NCI-H2227 treated with DMSO at 0.1 percent for 48 hours (cell line): ENCODE measurements at places on chromosomes 5 and 9.
A peak's percentile ranks its signal among the peaks of the same experiment; 100 is the strongest.

- no peak for DNase-seq
Measured at GRCh38 chr5:39058178-39058921, 15.8 kb downstream of the RICTOR start.

- no peak for DNase-seq
Measured at GRCh38 chr9:96651626-96652025, 3.5 kb downstream of the PRXL2C start.

GRCh38 chr5:131386779-131387178 is 122.9 kb downstream of the CDC42SE2 start:
- no peak for DNase-seq

- no peak for DNase-seq
Measured at GRCh38 chr9:7996558-7996957, 197.0 kb upstream of the DMAC1 start.

GRCh38 chr5:37734114-37734513 is 105.7 kb downstream of the GDNF start:
- no peak for DNase-seq

GRCh38 chr9:32378496-32378895 is 5.9 kb upstream of the ACO1 start:
- peak; percentile 31 for DNase-seq

DNA sequence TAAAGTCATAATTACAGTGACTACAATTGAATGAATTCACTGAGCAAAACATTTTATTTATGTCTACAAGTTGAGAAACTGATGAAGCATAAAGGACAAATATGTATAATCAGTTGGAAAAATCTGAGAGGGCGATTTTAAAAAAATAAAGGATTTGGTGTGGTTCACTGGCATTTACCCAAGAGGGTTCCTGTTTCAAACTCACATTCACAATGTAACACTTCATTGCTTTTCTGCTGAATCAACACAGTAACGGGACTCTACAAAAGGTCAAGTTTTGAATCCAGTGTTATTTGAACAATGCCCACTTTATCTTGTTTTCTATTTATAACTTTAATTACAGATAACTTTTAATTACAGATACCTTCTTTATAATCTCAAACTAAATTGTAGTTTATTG is 138.6 kb downstream of the NUDT12 start:
- no peak for DNase-seq

DNA sequence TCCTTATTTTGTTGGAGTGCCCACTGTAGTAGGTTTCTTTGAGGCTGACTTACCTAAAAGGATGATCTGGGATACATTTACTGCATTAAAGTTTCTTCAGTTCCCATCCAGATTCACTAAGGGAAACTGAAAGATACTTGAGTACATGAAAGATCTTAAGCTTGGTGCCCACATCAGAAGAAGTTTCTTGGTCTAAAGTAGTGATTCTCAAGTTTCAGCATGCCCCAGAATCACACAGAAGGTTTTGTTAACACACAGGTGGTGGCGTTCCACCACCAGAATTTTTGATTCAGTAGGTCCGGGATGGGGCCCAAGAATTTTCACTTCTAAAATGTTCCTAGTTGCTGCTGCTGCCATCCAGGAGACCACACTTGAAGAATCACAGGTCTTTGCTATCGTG is 171.0 kb downstream of the ZNF462 start:
- no peak for DNase-seq

- DNase-seq, result no peak
Measured at GRCh38 chr5:174310243-174310642, 264.7 kb downstream of the NSG2 start.

DNA sequence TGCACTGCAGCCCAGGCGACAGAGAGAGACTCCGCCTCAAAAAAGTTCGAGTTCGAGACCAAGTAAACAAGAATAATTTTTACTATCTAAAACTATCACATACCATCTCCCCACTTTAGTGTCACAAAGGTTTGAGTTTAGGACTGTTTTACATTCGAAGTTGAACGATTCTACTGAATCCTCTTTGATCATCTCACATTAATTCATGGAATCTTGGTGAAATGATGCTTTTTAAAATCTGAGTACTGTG is 715 bp upstream of the RPS6 start:
- DNase-seq, result no peak

GRCh38 chr9:106716820-106717219 is 146.1 kb upstream of the ZNF462 start:
- no peak for DNase-seq

GRCh38 chr9:113468716-113469448 is 5.4 kb downstream of the RGS3 start:
- DNase-seq, result no peak

GRCh38 chr5:102216678-102217077 is 79.4 kb downstream of the SLCO4C1 start:
- no peak for DNase-seq

GRCh38 chr5:91049112-91049511 is 334.0 kb downstream of the ARRDC3 start:
- DNase-seq, result no peak

GRCh38 chr9:86921151-86921923 is 26.0 kb downstream of the GAS1 start:
- DNase-seq, result no peak

DNA sequence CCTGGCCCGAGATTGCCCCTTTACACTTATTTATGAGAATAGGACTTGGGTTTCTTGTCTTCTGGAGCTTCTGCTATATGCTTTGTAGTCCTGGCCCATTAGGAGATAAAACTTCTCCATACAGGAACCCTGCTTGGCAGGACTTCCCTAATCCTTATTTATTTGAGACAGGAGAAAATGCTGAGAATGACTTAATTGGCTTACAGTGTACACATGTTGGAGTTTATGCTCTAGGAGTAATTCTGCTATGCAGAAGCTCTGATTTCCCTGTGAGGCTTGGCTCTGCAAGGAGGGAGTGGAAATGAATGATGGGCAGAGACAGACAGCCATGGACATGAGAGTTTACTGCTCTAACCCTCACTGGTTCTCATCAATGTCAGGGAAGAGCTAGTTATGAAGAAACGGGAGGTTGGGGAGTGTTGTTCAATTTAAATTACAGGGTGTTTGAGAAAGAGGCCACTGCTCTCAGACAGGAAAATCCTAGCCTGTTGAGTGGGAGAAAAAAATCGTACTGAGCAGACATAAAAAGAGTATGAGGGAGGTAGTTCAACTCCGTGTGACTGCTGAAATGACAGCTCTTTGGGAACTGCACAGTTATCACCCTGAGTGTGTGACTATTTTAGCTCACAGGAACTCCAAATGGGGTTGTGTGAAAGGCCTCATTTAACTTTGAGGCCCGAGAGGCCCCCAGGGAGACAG is 37.5 kb downstream of the ACTBL2 start:
- DNase-seq, result no peak

- DNase-seq, result no peak
Measured at GRCh38 chr5:134460551-134460950, 48.9 kb upstream of the CDKN2AIPNL start.

DNA sequence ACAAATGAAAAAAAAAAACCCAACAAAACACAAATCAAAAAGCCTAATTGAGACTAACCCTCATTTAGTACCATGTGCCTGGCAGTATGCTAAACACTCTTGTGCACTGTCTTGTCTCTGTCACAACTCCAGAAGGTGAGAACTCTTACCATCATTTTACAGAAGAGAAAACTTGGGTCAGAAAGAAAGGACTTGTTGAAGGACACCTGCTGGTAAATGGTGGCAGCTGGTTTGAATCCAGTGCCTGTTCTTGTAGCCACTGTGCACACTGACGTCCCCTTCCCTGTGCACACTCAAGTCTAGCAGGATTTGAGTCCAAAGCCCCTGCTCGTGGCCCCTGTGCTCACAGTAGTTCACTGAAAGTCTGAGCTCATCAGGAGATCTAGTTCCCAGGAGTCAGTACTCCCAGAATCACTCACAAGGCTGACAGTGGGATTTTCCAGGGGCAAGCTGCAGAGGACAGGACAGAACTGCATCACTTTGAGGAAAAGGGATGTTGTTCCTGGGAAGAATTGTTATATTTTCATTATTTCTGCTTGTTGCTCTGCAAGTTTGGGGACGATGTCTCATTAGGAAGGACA is 43.0 kb upstream of the HSD17B4 start:
- no peak for DNase-seq

DNA sequence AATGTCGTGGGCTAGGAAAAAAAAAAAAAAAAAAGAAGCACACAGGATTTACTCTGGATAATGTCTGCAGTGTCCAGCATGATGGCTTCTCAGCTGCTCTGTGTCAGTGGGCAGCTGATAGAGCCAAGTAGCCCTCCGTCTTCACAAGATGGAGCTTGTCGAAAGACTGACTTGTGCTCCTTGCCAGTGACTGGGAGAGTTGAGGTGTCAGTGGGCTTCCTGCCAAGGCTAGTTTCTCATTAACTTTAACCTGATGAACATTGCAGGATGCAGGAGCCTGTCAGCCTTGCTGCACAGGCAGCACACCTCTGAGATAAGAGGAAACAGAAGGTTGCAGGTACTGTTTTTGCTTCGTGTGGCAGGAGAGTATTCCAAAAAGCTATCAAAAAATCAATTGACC is 171.4 kb upstream of the SGCD start:
- no peak for DNase-seq

DNA sequence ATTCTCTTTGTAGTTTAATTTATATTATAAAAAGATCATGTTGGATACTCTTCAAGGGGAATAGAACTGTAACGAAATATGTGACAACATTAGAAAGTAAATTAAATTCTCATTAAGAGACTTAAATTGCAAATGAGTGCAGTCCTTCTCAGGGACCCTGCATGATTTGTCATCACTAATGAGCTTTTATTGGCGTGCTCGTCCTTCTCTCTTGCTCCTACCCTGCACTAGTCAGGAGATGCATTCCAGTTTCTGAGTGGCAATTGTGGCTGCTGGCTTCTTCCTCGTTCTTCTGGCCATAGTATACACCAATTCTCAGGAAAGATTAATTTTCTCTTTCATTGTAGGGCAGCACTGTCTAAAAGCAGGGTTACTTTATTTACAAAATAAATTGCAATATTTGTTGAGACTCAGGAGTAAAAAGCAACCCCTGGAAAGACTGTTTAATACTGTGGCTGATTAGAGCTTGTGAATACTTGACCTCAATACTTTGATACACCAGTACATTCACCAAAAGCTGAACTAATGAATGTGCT is 376.3 kb upstream of the CHD1 start:
- no peak for DNase-seq

DNA sequence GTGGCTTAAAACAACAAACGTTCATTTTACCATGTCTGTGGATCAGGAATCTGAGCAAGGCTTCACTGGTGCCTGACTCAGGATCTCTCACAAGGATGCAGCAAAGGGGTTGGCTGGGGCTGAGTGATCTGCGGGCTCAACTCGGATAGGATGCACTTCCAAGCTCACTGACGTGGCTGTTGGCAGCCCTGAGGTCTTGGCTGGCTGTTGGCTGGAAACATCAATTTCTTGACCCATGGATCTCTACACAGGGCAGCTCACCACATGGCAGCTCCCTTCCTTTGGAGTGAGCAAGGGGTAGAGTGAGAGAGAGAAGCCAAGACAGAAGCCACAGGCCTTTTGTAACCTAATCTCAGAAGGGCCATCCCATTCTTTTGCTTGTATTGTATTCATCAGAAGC is 202.1 kb downstream of the NXNL2 start:
- DNase-seq, result no peak

DNA sequence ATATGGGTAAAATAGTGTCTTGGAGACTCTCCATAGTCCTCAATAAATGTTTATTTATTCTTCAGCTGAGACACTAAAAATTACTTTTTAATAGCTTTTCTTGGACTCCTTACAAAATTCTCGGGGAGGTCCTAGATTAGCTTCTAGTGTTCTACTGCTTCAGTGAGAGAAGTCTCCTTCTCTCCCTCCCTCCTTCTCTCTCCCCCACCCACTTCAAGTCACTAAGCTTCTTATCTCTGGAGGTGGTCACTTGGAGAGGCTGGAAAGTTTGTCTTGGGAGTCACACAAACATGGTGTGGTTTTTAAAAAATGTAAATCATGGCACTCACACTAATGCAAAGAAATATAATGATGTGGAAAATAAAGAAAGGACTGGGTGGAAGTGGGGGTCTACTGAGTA is 64.1 kb downstream of the SEMA6A start:
- no peak for DNase-seq
